ENCODE measurements at places on chromosomes 4 and X.
A peak's percentile ranks its signal among the peaks of the same experiment; 100 is the strongest.

DNA sequence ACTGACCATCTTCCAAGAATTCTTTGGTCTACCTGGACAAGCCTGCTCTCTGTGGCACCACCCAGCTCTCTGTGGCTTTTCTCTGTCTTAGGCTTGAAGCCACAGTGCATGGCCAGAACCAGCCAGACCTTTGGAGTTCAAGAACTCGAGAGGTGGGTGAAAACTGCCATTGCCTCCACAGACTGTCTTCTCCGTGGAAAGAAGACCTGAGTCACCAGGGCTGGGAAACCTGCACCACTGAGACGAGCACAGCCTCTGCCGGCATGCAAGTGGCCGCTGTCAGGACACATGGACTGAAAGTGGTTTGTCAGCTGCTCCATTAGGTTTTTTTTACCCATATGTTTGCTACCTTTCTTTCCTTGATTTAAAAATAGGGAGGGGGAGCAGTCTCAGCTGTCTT, 74.5 kb downstream of the MGST2 start:
- peak; percentile 50 for DNase-seq

DNA sequence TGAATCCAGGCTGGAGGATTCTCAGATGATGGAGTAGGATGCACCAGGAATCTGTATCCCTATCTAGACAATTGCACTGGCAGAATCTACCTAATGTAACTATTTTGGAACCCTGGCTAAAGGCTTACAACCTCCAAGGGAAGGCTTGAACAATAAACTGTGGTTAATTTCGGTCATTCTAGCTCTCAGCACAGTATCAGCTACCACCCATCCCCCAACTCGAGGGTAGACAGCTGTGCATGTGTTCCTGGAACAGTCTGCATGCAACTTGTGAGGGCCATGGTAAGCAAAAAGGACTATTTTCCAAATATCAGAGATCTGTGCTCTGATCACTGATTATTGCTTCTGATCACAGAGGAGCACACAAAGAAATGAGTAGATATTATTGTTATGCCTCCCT, 34.0 kb downstream of the ELF2 start:
- no peak for DNase-seq

DNA sequence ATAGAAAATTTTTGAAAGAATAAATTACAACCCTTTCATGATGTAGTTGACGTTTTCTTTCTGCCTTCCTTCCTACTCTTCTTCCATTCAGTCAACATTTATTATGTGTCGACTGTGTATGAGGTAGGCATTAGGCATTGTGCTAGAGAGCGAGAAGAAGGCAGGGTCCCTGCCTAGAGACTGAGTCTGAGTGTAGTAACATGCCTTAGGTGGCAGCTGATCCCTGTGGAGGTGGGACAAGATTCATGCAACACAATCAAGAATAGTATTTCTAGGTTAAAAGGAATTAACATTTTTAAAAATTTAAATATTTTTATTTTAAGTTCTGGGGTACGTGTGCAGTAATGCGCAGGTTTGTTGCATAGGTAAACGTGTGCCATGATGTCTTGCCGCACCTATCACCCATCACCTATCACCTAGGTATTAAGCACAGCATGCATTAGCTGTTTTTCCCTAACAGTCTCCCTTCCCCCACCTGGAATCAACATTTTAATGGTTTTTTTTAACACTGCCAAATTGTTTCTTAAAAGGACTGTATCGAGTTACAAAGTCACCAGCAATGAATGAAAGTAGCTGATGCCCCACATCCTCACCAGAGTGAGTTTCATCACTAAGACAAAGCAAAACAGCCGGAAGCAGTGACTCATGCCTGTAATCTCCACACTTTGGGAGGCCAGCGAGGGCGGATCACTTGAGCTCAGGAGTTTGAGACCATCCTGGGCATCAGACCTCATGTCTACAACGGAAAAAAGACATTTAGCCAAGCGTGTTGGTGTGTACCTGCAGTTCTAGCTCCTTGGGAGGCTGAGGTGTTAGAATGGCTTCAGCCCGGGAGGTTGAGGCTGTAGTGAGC, 84.0 kb downstream of the WWC2 start:
- peak; percentile 54 for DNase-seq

DNA sequence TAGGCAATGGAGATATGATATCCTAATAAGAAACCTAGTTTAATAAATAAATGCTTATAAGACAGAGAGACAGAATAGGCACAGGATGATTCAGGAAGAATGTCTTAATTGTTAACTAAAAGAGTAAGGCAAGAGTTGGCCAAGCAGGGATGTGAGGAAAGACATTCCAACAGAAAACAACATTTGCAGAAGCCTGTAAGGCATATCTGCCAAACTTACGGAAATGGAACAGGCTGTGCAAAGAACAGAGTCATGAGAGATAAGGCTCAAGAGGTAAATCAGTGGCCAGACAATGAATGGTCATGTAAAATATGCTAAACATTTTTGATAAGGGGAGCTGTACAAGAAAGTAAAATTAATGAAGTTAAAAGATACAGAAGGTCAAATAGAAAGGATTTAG, 134.9 kb downstream of the KCTD8 start:
- no peak for DNase-seq

GRCh38 chr4:155042014-155042413, 166.4 kb upstream of the NPY2R start:
- DNase-seq: no peak

DNA sequence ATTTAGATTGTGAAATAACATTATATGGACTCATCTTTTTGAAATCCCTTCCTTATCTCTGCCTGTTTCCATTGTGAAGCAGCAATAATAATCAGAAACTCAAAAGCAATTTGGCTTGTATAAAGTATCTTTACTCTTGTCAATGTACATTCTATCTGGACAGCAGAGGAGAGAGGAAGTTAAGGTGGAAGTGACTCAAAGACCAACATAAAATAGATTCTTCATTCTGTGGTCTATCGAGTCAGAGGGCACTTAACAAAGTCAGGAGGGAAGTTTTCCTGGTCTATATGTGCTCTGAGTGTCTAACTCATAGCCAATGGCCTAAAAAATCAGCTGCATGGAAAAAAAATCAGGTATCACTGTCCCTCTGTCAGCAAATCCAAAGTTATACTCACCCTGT, 155.5 kb downstream of the EMCN start:
- no peak for DNase-seq

- no peak for DNase-seq
These were observed 15.1 kb downstream of the S100G start for GRCh38 chrX:16665089-16665488.

DNA sequence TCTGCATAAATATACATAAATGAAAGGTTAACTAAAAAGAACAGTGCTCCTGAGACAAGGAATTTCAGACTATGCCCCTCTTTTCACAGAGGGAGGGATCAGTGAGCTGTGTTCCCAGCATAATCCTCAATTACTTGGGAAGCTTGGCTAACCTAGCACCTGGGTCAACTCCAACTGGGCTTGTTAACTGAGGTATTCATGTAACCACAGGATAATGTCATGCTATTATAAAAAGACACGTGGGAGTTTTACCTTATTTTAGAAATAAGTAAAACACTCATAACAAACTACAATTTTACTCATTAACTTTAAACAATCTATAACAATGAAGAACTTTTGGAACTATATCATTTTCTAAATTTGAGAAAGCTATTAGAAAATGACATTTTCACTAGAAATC, 48.6 kb downstream of the RPGR start:
- no peak for DNase-seq

DNA sequence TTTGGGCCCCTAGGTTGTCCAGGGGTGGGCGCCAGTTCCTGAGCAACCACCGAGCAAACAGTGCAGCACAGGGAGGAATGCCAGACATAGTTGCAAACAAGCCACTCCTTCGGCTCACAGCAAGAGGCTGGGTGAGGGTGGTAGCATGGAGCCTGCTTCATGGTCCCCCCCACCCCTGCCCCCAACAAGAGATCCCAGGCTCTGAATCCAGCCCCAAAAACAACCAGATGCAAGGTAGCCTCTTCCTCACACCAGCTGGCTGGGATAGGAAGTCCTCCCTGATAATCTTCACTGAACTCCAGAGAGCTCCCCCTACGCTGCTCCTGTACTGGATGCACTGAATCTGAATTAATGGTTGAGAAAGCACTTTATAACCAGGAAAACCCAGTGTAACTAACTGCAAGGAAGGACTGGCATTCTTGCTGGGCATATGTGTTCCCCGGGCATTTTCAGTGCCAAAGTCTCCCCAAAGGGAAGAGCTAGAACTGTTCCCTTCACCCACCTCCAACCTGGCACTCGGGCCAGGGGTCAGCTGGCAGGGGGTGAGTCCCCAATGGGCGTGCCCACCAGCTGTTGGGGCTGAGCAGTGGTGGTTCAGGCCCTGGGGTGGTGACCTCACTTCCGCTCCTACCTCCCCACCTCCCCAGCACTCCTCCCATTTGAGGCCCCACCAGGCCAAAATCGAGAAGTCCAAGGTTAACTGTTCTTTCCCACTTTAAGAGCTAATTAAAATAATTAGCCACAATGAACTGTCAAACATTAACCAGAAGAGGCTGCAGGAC, 1.5 kb downstream of the ELF4 start:
- peak; percentile 55 for DNase-seq

- DNase-seq: no peak
These were observed 221.2 kb upstream of the STK26 start for GRCh38 chrX:131801911-131802310.

GRCh38 chr4:14711259-14711658, 291.0 kb upstream of the CPEB2 start:
- no peak for DNase-seq

DNA sequence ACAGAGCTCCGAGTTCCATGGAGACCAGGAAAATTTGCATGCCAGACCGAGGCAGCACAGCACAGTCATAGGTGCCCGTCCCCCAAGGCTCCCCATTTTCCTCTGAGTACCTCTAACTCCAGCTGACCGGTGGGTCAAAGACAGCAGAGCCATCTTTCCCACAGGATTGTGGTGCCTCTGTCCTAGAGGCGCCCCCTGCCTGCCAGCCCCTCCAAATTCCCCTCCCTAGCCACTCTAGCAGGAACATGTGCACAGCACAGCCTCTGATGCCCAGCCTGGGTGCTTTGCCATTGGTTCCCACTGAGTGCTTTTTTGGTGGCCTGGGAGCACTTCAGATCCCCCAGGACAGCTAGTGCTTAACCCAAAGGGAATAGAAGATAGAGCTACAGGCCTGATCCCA, 368.5 kb upstream of the PABPC5 start:
- no peak for DNase-seq

- DNase-seq: no peak
These were observed 6.1 kb upstream of the MSX1 start for GRCh38 chr4:4853371-4853823.

GRCh38 chr4:23934915-23935314, 45.1 kb upstream of the PPARGC1A start:
- DNase-seq: no peak

GRCh38 chr4:151992332-151993154, 231.7 kb upstream of the GATB start:
- no peak for DNase-seq

DNA sequence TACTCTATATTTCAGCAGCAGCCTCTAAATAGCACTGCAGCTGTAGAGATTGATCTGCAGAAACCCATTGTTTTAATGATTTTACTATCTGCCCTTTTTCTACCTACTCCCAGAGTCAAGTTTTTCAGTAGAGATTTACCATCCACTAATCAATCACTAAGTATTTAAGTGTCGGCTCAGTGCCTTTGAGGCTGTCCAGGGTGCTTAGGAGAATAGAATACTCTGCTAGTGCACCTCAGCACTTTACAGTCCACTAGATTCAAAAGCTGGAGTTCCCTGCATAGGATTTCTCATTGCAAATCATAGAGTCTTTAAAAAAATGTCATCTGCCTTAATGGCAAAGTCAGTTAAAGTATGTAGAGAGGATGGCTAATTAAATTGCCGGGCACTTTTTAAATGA, 29.6 kb upstream of the ANAPC4 start:
- DNase-seq: no peak

- DNase-seq: peak; percentile 43
These were observed 89.2 kb downstream of the AREG start for GRCh38 chr4:74534121-74534520.

- no peak for DNase-seq
These were observed 92.6 kb upstream of the PPP3CA start for GRCh38 chr4:101439926-101440325.

GRCh38 chrX:2901367-2902036, 27.6 kb downstream of the ARSD start:
- no peak for DNase-seq

DNA sequence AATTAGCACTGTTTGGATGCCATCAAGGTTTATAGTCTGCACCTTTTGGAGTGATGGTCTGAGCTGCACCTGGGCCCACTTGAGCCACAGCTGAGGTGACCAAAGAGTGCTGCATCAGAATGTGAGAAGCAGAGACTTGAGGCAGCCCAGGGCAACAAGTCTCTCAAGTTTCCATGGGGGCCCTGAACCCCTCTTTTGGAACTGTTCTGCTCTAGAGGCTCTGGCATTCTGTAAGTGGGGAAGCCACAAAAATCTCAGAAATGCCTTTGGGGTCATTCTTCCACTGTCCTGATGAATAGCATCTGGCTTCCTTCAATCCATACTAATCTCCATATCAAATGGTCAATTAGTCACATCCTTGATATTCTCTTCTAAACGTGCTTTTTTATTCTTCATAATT, 298.4 kb upstream of the MAOA start:
- no peak for DNase-seq

- no peak for DNase-seq
These were observed 383 bp upstream of the TBC1D19 start for GRCh38 chr4:26583538-26583864.

GRCh38 chr4:145951931-145952330, 13.3 kb upstream of the ZNF827 start:
- DNase-seq: no peak

DNA sequence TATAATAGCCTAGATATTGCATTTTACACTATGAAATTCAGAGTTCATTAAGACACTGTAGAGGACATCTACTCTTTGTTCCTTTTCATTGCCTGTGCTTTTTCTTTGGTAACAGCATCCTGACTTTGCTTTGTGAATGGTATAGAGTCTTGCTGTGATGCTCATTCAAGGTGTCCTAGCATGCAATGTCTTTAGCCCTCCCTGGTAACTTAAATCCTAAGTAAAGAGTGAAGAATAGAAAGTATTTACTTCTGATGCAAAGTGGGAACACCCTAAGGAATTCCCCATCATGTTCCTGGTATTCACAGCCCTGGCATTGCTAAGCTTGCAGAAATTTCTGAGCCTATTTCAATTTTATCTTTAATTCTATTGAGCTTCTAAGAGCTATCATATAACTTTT, 400.1 kb downstream of the FAT4 start:
- no peak for DNase-seq

- DNase-seq: no peak
These were observed 1305.0 kb downstream of the PCDH18 start for GRCh38 chr4:136227315-136227714.

GRCh38 chrX:38982843-38983242, 181.6 kb downstream of the MID1IP1 start:
- no peak for DNase-seq

- DNase-seq: no peak
These were observed 45.4 kb downstream of the MBNL3 start for GRCh38 chrX:132443196-132444135.

DNA sequence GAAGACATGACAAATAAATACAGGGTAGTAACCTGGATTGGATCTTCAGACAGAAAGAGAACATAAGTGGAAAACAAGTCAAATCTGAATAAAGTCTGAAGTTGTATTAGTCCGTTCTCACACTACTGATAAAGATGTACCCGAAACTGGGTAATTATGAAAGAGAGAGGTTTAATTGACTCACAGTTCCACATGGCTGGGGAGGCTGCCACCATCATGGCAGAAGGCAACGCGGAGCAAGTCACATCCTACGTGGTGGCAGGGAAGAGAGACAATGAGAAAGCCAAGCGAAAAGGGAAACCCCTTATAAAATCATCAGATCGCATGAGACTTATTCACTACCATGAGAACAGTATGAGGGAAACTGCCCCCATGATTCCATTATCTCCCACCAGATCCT, 82.8 kb downstream of the USP46 start:
- DNase-seq: no peak

All from HT-29 (cell line).